ENCODE measurements at places on chromosomes 6 and 20.

GRCh38 chr6:24743944-24744335 lies 25.0 kb upstream of the C6orf62 start:
- no peak for DNase-seq

- no peak for DNase-seq
Observed at GRCh38 chr6:57220083-57220703, 1.9 kb downstream of the RAB23 start.

- no peak for DNase-seq
Observed at GRCh38 chr6:5337573-5337972, 76.3 kb downstream of the FARS2 start.

GRCh38 chr6:133431031-133431430 lies 189.9 kb downstream of the EYA4 start:
- no peak for DNase-seq

DNA sequence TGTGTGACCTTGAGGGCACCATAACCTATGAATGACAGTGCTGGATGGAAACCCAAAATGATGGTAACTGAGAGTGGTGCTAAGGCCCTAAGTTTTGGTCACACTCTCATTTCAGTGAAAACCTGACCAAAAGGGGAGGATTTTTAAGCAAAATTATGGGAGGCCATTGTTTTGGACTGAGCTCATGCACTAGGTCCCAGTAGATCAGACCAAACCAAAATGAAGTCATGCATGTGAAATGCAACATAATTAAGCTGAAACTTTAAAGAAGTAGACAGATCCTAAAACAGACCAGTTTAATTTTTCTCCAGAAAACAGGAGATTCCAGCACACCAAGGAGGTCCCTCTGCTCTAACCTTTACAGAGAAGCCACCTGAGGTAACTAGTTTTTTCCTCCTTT lies 24.0 kb upstream of the THBS2 start:
- no peak for DNase-seq

- DNase-seq, result no peak
Observed at GRCh38 chr6:106226676-106227075, 98.9 kb downstream of the ATG5 start.

DNA sequence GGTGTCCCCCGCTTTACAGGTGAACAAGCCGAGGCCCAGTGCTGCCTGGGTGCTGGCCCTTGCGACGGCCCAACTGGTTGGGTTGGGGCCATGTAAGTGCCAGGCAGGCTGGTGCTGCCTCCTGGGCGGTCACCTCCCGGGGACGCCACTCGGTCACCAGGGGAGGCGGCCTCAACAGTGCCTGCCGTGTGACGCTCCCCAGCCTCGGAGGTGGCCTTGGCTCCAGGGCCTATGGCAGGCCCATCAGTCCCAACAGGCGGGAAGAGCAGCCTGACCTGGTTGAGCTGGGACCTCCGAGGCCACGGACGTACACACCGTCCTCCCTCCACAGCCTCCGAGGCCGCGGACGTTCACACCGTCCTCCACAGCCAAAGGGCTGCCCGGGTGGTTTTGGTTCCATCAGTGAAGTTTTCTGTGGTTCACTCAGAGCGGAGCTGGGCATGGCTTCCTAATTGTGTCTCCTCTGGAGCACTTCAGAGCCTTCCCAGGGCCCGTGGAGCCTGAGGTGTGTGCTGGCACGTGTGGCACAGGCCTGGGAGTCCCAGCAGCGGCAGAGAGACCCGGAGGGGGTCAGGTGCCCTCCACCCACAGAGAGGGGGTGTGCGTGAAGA lies 19.3 kb upstream of the SLCO4A1 start:
- DNase-seq, result no peak

DNA sequence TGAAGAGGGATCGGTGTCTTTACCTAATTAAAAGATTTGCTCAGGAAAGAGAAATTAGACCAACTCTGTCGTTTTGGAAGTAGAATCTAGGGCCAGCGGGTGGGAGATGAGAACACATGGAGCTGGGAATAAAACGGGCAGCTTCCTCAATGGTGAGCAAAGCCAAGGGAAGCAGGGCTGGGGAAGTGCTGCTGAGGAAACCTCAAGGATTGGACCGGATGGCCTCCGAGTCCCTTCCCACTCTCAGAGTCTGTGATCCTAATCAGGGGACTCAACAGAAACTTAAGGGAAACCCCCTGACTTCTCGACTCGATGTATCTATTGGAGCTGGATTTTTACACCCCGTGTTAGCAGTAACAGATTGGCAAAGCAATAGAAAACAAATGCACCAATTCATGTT lies 10.8 kb downstream of the GCNT2 start:
- no peak for DNase-seq

DNA sequence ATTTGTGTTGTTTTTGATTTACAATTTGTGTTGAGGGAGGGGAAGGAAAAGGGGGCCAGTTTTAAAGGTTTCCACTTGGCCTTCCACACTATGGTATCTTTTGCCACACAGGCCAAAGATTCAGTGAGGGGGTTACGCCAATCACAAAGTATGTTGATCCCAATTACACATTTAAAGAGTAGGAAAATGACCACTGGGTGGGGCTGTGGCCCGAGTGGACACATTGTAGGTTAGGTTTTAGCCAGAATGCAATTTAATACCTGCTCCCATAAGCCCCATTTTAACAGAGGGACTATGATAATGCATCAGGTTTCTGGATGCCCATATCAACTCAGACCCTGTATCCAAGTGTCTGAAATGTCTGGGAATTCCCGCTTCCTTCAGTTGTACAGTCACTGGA lies 15.6 kb downstream of the VGLL2 start:
- DNase-seq, result no peak

- DNase-seq, result no peak
Observed at GRCh38 chr6:157120534-157121232, 202.6 kb downstream of the TMEM242 start.

DNA sequence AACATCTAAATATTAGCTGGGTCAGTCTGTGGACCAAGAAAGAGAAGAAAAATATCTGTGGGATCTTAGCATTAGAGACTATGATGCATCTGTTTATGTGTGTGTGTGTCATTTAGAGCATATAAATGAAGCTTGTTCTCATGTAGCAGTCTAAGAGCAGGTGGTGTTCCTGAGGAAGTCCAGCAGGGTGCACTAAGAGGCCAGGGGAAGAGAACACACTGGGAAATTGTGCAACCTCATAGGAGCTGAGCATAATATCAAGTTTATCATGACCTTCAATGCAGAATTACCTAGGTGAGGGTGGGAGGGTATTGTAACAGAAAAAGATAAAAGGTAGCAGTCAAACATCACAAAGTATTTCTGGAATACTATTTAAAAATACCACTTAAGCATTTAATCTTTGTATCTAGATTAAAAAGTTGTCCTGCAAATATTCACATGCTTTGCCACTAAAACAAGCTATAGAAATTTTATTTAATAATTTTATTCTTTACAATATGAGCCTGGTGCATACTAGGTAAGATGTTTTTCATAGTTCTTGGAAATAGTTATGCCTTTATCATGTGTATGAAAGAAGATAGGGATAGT lies 80.5 kb downstream of the SMPDL3A start:
- DNase-seq, result no peak

DNA sequence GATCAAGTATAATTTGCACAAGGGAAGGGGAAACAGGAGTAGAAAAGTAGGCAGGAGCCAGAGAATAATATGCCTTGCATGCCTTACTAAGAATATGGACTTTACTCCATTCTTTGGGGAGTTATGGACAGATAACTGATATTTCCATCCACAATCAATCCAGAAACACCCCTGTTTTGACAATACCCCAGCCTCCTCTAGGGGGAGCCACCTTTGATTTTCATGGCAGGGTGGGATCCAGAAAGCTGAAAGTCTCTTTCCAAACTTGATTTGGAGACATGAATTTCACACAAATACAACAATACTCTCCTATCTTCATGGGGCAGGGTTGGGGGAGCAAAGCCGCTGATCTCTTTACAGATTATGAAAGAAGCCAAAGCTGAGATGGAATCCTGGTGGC lies 404.1 kb downstream of the FOXA2 start:
- DNase-seq, result no peak

- DNase-seq, result no peak
Observed at GRCh38 chr6:2503816-2504494, 246.8 kb downstream of the MYLK4 start.

DNA sequence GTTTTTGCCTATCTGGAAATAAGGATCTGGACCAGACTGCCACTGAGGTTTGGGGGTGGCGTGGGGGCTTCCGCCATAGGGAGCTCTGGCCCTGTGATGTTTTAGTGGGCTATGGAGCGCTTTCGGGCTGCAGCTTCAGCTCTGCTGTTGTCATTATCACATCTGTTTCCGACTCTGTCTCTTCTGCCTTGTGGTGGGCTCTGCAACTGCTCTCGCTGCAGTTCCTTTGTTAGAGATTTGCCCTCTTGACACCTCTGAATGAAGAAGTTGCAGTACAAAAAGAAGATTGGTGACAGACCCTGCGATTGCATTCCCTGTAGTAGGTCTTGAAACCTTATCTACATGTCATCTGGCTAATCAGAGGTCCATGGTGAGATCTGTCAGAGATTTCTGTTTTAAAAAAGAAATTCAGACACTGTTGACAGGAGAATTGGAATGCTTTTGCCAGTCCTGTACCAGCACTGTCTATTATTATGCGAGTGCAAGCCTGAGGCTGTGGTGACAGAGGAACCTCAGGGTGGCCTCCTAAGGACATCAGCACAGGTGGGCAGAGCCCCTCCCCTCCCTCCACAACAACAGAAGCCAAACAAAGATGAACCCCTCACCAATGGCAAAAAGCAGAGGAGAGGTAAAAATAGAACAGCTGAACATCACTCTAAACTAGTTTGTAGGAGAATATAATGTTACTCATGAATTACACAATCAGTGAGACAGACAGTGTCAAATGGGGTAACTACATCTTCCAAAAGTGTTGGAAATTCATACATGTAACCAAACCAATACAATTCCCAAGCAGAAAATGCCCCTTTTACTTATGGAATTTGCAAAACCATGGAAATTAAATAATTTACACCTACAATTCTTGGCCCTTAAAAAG lies 63.5 kb upstream of the DEFB112 start:
- no peak for DNase-seq

DNA sequence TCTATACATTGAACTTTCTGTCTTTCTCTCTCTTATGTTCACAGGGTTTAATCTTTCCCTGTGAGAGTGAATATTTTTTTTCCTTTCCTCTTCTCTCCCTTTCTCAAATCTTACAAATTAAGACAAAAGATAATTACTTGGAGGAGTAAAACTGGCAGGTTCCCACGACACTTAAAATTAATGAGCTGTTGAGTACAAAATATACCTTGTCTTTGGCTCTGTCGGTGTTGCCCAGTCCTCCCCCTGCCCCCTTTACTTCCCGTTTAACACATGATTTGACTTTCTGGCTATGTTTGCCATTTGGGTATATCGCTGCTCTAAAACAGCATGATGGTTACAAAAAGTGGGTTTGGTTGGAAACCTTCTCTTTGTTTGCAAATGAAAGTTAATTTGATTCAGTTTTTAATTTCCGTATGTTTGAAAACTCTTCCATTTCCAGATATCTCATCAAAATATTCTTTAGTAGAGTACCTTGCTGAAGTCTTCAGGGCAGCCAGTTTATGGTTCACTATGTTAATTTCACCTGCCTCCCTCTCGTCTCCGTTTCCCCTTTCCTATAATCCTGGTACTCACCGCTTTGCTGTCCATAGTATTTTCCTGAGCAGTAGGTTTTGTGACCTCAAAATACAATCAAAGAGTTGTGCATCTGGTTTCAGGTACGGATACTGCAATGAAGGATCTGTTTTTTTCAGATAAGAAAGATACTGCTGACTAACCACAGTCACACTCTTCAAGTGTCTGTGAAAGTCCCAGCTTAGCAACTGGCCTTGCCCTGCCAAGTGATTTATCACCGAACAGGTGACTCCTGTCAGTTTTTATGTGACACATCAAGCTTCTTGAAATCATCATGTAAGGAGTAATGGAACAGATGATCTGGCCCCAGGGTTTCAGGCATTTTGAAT lies 181.2 kb downstream of the DTNBP1 start:
- no peak for DNase-seq

- DNase-seq, result no peak
Observed at GRCh38 chr20:10994991-10995700, 321.3 kb upstream of the JAG1 start.

GRCh38 chr6:43806758-43807227 lies 36.8 kb downstream of the VEGFA start:
- DNase-seq, result no peak

- DNase-seq, result no peak
Observed at GRCh38 chr6:7175462-7175861, 67.7 kb downstream of the RREB1 start.

GRCh38 chr6:48567016-48567415 lies 456.0 kb upstream of the PTCHD4 start:
- no peak for DNase-seq

Data from stimulated activated CD4-positive, alpha-beta T cell treated with anti-CD3 and anti-CD28 coated beads, Interleukin-12 subunit alpha, Interleukin-12 subunit beta, amount 100 ng/mL, for 24 hours (primary cell).